ENCODE measurements at places on chromosomes 5 and 9.

- DNase-seq: no peak
These were observed 5.2 kb upstream of the LMX1B start for GRCh38 chr9:126608551-126608950.

DNA sequence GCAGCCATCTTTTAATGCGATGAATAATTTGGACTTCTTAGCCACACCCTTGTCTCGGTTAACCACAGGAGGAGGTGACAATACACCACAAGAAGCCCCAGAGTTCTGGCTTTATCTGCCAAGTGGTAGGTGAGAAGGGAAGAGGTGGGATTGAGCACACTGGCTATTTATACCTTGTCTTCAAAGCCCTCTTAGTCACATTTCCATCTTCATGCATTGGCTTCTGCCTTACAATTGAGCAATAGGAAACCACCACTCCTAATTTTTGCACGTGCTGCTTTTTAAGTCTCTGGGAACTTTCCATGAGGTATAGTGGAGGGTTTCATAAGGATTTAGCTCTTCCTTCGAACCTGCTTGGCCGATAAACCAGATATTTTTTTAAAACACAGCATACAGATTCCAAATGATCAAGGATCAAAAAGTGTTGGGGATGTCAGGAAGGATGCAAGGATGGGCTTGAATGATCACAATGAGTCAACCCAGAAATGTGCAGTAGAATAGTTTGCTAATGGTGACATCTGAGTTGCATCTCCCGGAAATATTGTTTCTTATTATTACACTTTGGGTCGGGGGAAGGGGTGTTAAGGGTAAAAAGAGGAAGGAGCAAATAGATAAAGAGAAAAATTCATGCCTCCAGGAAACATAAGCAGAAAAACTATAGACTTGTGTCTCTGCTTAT is 25.5 kb downstream of the PLAC8L1 start:
- DNase-seq: peak; percentile 63

DNA sequence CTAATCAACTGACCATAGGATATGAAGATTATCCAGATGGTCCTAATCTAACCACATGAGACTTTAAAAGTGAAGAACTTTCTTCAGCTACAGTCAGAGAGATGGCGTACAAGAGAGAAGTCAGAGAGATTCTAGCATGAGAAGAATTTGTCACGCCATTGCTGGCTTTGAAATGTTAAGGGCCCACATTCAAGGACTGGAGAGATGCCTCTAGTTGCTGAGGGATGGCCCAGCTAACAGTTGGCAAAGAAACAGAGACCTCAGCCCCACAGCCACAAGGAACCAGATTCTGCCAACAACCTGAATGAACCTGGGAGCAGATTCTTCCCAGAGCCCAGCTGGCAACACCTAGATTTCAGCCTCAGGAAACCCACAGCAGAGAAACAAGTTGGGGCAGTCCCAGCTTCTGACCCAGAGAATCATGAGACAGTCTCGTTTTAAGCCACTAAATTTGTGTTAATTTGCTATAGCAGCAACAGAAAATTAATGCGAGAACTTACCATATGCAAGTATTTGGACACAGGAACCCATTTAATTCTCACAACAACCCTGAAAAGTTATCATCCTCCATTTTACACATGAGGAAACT is 132.0 kb downstream of the MLLT3 start:
- no peak for DNase-seq

DNA sequence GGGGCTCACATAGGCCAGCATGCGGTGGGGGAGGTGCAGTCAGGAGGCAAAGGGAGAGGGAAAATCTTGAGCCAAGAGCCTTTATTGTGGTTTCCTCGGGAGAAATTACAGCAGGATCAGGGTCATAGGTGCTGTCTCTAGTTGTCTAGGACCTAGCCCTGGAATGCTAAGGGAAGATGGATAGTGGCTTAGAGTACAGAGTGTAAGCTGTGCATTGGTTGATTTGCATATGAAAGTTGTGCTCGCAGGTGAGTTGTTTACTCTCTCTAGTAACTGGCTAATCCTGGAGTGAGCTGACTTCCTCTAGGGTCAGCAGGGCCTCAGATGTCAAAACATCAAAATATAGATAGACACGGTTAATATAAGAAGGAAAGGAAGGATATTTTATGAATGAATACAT is 877.7 kb downstream of the TLE4 start:
- no peak for DNase-seq
